ENCODE measurements at places on chromosomes 5 and 9. TPM values are rescaled to one million over a fixed set of nuclear protein-coding genes. Genes with fewer than 3 reads are reported as not detected.
A peak's percentile ranks its signal among the peaks of the same experiment; 100 is the strongest.

Gene CDC26
- 31.3 TPM for total RNA-seq

- no peaks in the 10 kb centered on the region for H3K36me3 ChIP-seq
- H3K4me1 ChIP-seq: no peaks in the 10 kb centered on the region
- H3K27me3 ChIP-seq: no peaks in the 10 kb centered on the region
- H3K27ac ChIP-seq: no peak overlapping the region
Observed at GRCh38 chr5:133859073-133859472, 109.4 kb downstream of the C5orf15 start.

GRCh38 chr5:71830681-71831539 is 111.8 kb downstream of the CARTPT start:
- H3K4me1 ChIP-seq: no peaks in the 10 kb centered on the region
- H3K4me3 ChIP-seq: no peak overlapping the region
- DNase-seq: no peak
- no peak overlapping the region for H3K27ac ChIP-seq

DNA sequence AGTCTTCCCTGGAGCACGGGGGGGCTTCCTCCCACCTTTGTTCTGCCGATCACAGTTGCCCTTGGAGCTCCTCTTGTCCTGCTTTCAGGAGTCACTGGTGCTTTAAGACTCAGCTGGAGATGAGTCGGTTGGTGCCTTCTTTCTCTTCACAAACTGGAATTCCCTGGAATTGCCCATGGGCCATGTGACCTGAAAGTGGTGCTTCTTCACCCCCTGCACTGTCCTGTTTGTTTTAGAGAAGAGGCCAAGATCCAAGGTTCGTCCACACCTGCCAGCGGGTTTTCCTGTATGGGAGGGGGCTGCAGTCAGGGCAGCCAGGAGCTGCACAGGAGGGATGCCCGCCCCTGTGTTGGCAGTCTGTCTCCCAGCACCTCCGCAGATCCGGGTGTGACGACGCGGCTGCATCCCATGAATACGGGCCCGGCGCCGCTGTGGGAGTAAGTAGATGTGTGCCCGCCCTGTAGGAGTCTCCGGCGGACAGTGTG is 9.5 kb upstream of the MRPS2 start:
- DNase-seq: peak; percentile 62
- H3K27ac ChIP-seq: no peak overlapping the region
- peaks cover 7% of the 10 kb centered on the region for H3K36me3 ChIP-seq
- H3K4me1 ChIP-seq: no peaks in the 10 kb centered on the region
- no peaks in the 10 kb centered on the region for H3K27me3 ChIP-seq

- DNase-seq: no peak
- H3K27me3 ChIP-seq: no peaks in the 10 kb centered on the region
- H3K4me1 ChIP-seq: peaks cover 14% of the 10 kb centered on the region
- no peak overlapping the region for H3K4me3 ChIP-seq
- no peak overlapping the region for H3K27ac ChIP-seq
- H3K36me3 ChIP-seq: no peaks in the 10 kb centered on the region
Observed at GRCh38 chr9:34501889-34502425, 20.8 kb downstream of the ENHO start.

Gene TPPP
- total RNA-seq: 6.7 TPM

Gene CDH6
- total RNA-seq: 0.73 TPM

DNA sequence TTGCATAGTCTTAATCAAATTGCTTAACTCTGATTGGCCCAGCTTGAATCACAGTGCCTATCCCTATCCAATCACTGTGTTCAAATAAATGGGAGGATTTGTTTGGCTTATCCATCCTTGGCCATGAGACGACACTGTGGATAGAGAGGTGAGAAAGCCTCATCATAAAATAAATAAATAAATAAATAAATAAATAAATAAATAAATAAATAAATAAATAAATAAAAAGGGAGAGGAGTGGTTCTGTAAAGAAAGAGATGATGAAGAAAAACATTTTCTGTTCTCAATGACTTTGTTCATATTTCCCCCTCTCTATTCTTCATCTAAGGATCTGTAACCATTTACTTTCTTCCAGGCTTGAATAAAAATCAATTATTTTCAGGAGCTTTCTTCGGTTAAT is 74.7 kb downstream of the PTPRD start:
- no peaks in the 10 kb centered on the region for H3K36me3 ChIP-seq
- no peak for DNase-seq

Gene CCL28
- 10.2 TPM for total RNA-seq

Gene AK8
- total RNA-seq: 0.59 TPM

- H3K36me3 ChIP-seq: no peaks in the 10 kb centered on the region
- no peak for DNase-seq
- H3K27ac ChIP-seq: no peak overlapping the region
- no peak overlapping the region for H3K4me3 ChIP-seq
Observed at GRCh38 chr5:122390154-122390553, 78.1 kb downstream of the SNCAIP start.

GRCh38 chr5:154147666-154148065 is 42.9 kb upstream of the GALNT10 start:
- no peaks in the 10 kb centered on the region for H3K4me1 ChIP-seq
- DNase-seq: no peak
- no peaks in the 10 kb centered on the region for H3K36me3 ChIP-seq
- H3K4me3 ChIP-seq: no peak overlapping the region
- H3K27me3 ChIP-seq: no peaks in the 10 kb centered on the region
- no peak overlapping the region for H3K27ac ChIP-seq

Gene PFN3
- not detected for total RNA-seq

DNA sequence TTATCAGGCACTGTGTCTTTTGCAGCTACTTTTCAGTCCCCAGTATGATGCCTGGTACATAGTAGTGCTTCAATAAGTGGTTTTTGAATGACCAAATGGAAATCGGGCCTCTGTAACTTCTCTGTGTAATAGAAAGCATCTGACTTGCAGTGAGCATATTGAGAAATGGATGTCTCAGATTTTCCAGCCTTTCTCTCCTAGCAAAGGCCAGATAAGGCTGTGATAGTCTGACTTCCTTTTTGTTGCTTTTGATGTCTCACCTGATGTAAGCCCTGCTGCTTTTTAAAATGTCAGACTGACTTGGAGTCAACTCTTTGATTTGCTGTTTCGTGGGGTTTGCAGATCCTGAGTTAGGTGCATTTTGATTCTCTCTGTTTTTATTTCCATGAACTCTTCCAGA is 590.0 kb upstream of the ZNF608 start:
- no peak overlapping the region for H3K4me3 ChIP-seq
- no peak overlapping the region for H3K27ac ChIP-seq
- H3K36me3 ChIP-seq: no peaks in the 10 kb centered on the region
- no peak for DNase-seq
- no peaks in the 10 kb centered on the region for H3K4me1 ChIP-seq

Measured in spleen (tissue), 13 donors.